ENCODE measurements at places on chromosomes 3 and 15.
A peak's percentile ranks its signal among the peaks of the same experiment; 100 is the strongest.

DNA sequence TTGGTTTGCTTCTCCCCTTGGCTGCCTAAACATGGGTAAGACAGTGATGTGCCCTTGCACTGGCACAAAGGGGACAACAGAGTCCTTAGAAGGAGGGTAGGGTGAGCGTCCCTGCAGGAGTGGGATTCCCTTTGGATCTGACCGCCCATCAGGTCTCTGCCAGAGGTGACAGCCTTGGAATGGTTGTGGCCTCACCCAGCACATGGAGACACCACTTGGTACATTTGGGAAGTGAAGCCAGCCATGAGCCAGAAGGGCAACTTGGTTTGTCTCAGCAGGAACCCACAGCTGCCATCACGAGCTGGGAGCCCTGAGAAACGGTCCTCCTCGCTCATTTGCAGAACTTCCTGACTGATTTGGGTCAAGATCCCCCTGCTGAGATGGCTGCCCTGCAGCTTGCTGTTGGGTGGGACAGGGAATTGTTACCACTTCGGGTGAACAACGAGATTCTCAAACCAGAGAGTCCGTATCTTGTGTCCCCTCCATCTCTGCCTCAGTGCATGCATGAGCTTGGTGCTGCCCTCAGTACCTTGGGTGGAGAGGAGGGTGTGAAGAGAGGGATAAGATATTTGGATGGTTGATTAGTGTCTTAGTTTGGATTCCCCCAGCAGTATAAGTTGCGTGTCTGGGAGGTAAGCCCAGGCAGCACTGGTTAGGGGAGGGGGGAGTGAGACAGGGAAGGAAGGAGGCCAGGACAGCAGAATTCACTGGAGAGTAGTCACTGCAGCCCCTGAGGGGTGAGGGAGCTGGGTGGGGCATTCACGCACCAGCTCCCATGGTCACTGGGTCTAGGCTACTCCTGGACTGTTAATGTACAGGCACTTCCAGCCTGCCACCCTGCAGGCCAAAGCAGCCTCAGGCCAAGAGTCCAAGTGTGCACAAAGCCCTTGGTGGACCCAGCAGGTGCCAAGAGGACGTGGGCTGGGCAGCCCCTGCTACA lies 168.8 kb upstream of the TOPAZ1 start:
- DNase-seq = no peak

- no peak for DNase-seq
These were observed 52.6 kb upstream of the RAB6B start for GRCh38 chr3:133948131-133948810.

- DNase-seq = peak; percentile 56
These were observed 185.3 kb upstream of the UBE2E2 start for GRCh38 chr3:23017801-23018200.

DNA sequence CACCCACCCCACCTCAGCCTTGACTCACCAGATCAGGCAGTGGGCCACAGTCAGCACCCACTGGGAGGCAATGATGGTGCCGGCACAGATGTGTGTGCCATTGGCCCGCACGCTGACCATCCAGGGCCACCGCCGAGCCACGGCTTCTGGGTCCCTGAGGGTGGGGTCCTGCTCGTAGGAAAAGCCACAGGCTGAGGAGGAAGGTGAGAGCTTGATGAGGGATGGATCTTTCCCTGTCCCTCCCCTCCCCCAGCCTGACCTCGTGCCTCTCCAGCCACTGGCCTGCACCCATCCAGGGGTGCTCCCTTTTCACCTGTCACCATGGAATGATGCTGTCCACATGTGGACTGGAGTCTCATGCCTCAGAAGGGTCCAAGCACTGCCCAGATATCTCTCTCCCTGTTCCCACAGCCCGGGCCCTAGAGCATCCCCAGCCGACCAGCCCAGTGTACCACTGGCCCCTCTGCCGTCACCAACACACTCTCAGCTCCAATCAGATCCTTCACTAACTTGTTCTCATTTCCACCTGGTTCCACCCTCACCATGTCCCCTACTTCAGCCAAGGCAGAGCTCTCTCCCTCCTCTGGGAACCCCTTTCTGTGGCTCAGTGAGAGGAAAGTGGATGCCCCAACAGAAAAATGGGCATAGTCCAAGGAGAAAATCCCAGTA lies 2.0 kb downstream of the PRSS50 start:
- DNase-seq = no peak

GRCh38 chr3:11093823-11094340 lies 60.4 kb upstream of the HRH1 start:
- no peak for DNase-seq

DNA sequence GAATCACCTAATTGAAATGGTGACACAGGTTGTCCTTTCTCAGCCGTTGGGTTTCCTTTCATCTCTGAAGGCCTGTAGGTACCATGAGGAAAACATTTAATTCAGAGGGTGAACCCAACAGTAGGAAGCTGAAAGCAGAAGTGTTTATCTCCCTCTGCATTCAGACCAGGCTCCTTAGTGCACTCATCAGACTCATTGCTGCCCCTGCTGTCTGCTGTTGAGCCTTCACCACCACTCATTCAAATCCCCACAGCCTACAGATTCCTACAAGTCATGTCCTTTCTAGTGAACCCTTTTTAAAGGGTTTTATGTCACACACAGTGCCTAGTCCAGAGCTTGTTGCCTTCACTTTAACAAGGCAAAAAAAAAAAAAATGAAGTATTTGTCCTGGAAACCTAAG lies 13.4 kb downstream of the WDR48 start:
- DNase-seq = peak; percentile 32

DNA sequence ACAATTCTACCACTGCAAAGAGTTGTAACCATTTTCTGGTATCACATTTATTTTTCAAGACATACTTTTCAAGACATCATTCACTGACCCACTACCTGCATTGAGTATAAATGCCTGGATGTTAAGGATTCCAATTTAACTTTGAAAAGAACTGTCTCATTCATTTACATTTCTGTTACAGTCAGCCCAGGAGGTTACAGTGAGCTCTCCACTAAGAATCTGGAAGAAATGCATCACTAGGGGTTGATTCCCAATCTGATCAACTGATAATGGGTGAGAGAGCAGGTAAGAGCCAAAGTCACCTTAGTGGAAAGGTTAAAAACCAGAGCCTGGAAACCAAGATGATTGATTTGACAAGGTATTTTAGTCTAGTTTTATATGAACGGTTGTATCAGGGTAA lies 81.0 kb downstream of the HHLA2 start:
- DNase-seq = no peak

DNA sequence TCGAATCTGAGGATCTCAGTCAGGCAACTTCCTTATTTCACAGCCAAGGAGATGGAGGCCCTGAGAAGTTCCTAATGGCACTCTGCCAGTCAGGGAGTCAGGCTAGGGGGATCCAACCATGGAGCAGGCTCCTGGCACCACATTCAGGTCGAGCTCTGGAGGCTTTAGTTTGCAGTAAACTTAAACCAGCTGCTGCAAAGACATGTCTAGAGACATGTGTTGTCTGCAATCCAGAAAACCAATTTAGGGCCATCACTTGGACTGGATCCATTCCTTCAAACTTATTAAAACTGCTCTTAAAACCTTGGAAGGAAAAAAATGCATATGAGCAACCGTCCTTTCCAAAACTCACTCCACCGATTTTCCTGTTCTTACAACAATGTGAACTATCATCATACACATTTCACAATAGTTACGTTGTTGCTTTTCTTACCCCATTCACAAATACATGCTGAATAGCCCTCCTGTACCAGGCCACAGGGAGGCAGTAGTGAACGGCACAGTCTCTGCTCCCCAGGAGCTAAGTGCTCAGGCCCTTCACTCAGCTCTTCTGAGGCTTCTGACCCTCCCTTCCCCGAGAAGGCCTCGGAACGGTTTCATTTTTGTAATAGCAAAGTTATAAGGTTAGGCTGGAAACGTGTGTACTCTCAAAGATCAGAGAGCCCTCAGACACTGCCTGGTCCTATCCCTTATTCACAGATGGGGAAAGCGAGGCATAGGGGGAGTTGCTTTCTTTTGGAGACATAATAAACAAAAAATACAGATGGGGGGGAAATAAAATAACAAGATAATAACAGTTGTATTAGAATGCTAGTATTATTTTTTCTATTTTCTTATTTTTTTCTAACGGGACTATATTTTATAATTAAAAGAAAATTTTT lies 20.1 kb downstream of the RFT1 start:
- no peak for DNase-seq

GRCh38 chr3:102936511-102937045 lies 501.8 kb downstream of the ZPLD1 start:
- DNase-seq = no peak

- no peak for DNase-seq
These were observed 13.9 kb downstream of the CHST13 start for GRCh38 chr3:126537730-126538281.

- no peak for DNase-seq
These were observed 43.9 kb downstream of the SRGAP3 start for GRCh38 chr3:9205345-9206143.

- DNase-seq = no peak
These were observed 30.4 kb upstream of the RHCG start for GRCh38 chr15:89526601-89527441.

DNA sequence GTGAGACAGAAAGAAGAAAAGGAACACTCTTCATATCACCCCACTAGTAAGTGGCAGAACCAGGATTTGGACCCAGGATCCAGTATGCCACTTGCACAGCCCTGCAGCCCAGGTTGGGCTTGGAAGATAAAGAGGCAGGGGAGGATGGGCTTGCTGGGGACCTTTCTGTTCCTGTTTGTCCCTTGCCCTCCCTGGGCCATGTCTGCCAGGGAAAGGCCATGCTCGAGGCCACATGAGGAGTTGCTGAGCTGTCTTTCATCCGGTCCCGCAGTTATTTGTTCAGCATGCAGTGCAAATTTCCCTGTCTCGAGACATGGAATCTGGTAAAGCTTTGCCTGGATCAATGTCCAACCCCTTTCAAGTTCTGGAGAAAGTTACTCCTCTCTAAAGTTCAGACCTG lies 116.0 kb upstream of the MRPS22 start:
- DNase-seq = no peak

DNA sequence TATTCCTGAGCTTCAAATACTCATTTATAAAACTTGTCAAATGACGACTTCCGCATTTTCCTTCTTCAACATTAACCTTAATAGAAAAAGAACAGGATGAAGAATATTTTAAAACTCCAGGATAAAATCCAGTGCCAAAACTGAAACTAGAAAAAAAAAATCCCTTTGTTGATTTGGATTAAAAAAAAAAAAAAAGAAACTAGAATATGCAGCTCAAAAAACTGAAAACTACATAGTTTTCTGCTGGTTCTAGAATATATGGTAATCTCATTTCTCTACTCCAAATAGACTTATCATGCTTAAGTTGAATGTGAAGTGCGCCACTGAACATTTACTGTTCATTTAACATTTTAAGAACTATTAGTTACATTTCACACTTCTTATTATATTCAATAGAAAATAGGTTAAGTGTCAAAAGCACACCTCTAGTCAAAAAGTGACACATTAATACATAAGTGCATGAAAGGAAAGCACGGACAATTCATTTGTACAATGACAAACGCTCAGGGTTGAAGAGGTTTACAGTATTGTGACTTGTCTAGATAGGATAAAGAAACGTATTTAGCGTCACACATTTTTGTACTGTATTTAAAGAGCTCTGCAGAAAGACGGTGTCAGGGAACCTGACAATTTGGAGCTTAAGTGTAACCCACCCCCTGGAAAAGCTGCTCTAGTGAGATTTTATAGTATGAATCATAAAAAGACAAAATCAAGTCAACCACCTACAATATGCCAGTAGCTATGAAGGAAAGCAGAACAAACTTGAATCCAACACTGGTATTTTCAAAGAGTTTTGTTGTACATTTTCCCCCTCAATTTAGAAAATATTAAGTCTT lies 5.8 kb downstream of the TRA2B start:
- DNase-seq = no peak

DNA sequence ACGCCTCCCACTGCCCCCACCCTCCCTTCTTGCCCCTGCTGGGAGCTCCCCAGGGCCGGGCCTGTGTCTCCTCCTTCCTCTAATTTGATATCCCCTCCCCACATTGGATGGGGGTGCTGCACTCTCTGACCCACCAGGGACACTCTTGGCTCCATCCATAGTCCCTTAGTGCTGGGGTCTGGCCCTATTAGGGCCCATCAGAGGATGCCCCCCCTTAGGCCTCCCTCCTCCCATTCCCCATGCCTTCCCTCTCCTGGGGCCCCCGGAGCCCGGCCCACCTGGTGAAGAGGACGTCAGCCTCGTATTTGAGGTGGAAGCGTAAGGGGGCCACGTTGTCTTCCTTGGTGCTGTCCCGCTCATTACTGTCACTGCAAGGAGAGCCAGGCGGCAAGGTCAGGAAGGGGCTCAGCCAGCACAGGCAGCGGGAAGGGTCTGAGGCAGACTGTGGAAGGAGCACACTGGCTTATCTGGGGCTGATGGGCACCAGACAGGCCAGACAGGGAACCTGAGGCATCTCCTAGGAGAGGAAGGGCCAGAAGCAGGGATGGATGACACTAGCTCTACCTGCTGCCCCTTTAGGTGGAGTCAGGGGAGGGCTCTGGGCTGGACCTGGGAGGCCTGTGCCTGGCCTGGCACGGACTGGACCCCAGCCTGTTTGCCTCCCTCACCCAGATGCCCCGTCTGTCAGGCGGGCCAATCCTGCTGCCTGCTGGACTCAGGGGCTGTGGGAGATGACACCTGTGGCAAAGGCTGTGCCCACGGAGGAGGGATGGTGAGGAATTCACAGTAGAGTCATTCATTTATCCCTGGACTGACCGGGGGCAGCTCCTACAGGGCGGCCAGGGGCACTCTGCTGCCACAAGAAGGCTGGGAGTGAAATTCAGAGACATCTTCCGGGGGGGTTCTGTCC lies 36.2 kb downstream of the FEM1B start:
- no peak for DNase-seq

- DNase-seq = no peak
These were observed 986.5 kb downstream of the TUSC7 start for GRCh38 chr3:117695871-117696645.

- DNase-seq = no peak
These were observed 175.7 kb downstream of the FOXP1 start for GRCh38 chr3:71407823-71408222.

GRCh38 chr3:37770336-37770735 lies 91.3 kb upstream of the CTDSPL start:
- DNase-seq = no peak

DNA sequence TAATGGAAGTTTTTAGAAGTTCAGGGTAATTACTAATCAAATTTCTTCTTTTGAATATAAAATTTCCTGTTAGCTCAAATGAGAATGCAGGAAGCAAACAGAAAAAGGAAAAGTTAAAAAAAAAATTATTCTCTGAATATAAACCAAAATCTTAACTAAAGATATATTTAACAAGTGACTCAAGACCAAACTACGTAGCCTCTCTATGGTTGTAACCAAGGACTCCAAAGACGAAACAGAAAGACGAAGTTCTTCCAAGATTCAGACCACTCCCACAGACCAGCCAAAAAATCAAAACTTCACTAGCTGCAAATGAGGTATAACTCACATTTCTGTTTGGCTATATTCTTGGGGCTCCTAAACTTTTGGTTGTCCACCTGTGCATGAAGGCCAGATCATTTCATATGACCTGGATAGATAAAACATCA lies 846.5 kb upstream of the ALCAM start:
- no peak for DNase-seq

DNA sequence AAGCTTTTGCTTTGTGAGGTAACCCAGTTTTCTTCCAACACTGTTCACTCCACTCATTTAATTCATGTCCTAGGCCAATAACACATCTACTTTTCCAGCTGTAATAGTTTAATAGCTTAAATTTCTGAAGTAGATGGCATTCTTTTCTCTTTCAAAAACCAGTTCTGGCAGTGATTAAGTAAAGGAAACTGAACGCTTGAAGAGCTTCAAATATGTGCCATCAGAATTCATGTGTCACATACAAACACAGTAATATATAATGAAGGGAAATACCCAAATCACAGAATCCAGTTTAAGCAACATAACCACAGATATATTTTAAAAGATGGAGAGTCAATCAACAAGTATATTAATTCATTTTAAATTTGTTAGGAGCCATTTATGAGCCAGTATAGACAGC lies 91.0 kb downstream of the TNIK start:
- DNase-seq = no peak
